Brain (organoid and tissue), 16 donors: ENCODE measurements at places on chromosomes 7 and 10.
A peak's percentile ranks its signal among the peaks of the same experiment; 100 is the strongest.

GRCh38 chr10:82564353-82565196, 689.6 kb downstream of the NRG3 start:
- peak; percentile 85 for DNase-seq

- no peak for DNase-seq
Measured at GRCh38 chr7:77368974-77369373, 47.2 kb downstream of the GSAP start.

GRCh38 chr7:68458010-68458908, 1140.0 kb upstream of the AUTS2 start:
- DNase-seq = no peak

DNA sequence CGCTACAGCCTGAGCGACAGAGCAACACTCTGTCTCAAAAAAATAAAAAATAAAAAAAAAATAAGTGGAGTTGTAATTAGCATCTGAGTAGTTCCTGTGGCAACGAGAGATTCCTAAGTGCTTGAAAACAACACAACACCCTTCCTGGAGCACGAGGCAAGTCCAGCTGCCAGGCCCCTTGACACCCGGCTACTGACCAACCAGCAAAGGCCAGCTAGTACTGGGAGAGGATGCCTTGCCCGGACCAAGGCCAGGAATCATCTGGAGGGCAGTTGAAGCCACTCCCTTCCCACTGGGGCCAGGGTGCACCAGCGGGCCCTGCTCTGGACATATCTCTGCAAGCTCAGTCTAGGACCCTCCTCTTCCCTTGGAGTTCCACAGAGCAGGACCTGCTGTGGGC, 536 bp downstream of the C10orf105 start:
- DNase-seq = no peak

DNA sequence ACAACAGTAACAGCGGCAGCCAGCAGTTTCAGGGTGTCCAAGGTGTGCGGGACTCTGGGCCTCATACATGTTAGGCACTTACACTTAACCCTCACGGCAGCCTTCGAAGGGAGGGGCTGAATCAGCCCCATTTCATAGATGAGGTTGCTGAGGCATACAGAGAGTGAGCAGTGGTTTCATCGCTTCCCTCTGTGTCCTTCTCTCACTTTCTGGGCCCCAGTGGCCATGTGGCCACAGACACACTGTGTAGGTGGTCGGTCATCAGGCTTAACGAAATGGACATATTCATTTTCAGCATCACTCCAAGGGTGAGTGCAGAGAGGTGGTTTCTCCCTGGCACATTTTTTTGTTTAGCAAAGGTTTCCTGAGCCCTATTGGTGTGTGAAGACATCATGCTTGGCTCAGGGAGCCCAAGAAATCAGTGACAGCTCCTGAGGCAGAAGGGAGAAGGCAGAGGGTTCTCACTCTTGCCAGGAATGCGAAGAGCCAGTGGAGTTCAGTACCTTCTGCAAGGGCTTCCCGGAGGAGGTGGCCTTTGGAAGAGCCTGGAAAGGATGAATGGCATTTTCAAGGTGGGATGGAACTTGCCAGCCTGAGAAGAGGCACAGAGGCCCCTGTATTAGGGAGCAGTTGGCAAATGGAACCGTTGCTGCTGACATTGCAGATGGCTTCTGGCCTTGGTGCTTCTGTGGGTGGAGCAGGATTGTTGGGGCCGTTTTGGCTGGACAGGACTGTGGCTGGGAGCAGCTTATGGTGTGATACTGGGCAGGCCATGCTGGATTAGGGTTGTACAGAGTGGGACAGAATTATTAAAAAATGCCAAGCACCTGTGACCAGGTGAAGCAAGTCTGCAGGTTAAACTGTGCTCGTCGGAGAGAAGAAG, 61.7 kb upstream of the PPIF start:
- DNase-seq = peak; percentile 67

DNA sequence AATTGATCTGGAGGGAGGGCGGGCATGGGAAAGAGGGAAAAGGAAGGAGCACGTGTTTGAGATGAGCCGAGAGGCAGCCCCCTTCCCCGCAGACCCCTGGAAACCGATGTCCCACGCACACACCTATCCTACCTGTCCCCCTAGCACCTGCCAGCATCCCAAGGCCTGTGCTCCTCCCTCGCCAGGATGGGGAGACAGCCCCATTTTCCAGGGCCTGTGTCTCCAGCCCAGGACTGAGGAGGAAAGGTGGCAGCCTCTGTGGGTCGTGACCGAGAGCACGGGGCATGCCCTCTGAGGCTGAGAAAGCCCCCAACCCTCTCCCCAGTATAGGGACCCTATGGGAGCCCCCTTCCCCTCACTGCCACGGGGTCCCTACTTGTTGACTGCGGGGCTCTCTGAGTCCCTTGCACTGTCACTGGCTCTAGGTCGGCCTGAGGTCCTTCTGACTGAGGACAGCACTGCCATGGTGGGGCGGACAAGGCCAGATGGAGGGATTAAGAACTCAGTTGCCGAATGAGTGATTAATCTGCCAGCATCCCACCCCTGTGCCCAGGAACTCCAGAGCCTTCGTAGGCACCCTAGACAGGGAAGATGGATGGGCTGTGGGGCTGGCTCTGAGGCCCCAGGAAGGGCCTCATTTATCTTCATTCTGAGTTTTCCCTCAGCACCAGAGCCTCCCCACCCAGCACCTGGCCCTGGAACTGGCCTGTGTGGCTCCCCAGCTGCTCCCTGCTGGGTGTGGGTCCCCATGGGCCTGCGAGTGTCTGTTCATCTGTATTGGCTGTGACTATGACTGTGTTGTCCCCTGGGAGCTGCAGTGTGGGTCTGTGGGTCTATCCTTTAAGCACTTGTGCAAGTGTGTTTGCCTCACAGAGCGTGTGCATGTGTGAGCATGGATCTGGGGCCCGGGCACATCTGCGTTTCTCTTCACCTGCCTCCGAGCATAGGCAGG, 26.0 kb downstream of the CRHR2 start:
- DNase-seq = no peak

DNA sequence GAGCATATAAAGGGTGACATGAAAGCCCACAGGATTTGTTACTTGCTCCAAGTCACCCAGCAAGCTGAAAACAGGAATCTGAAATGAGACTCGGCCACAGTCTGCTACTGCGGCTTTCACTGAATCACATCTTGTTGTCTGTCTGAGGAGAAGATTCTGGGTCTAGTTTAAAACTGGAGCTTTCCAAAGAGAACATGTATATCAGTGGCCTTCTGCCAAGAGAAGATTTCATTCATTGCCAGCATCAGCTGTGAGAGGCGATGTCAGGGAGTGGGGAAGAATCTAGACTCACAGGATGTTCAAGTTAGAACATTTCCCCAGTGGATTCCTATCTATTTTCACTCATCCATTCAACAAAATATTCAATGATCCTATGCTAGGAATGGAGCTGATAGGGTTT, 122.8 kb downstream of the GALNT17 start:
- DNase-seq = no peak

GRCh38 chr10:6929148-6929830, 349.2 kb upstream of the PRKCQ start:
- DNase-seq = peak; percentile 67

GRCh38 chr10:60114765-60115586, 208.6 kb upstream of the CCDC6 start:
- peak; percentile 11 for DNase-seq

- DNase-seq = no peak
Measured at GRCh38 chr10:119518936-119519335, 23.6 kb downstream of the RGS10 start.
